NCI-H2029 treated with DMSO at 0.1 percent for 48 hours (cell line): ENCODE measurements at places on chromosomes 5 and 9.

DNA sequence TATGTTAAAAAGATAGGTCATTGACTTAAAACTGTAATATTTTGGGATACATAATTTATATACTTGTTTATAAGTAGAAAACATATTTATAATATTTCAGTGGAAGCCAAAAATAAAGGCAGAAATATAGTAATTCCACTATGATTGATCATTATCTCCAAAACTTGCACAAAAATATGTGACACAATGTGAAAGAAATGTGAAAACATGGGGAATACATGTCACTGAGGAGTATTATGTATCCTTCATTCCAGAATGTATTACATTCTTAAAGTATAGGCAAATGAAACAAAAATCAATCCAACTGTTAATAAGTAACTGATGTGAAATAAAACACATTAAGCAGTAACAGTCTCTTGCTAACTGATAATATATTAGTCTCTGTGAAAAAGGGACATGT is 236.7 kb downstream of the CDH18 start:
- DNase-seq, result no peak

- DNase-seq, result peak; percentile 81
Observed at GRCh38 chr9:120387257-120388002, 192.5 kb downstream of the CDK5RAP2 start.

GRCh38 chr5:111984044-111984443 is 227.1 kb upstream of the NREP start:
- no peak for DNase-seq

DNA sequence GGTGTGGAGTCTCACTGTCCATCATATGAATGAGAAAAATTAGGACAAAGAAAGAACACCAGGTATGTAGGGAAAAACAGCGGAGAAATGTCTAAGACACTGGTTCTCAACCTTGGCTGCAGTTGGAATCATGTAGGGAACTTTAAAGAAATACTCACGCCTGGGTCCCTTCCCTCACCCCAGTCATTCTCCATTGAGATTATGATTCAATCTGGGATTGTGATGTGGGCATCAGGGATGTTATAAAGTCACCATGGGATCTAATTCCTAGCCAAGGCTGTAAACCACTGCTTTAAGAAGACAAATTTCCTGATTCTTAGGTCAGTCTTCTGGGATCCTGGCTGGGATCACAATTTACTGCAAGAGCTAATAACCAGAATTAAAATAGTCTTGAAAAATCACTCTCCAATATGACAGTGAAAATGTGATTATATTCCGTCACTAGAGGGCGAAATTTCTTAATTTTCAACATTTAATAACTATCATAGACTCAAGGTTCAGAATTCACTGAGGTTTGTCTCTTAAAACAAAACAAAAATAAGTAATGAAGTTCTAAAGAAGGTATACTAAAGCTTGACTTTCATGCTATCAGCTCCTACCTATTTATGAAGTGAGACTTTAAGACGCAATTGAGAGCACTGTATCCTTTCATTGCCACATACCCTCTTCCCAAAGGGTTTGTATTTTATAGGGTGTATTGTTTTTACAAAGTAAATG is 60.5 kb downstream of the GLDC start:
- no peak for DNase-seq

DNA sequence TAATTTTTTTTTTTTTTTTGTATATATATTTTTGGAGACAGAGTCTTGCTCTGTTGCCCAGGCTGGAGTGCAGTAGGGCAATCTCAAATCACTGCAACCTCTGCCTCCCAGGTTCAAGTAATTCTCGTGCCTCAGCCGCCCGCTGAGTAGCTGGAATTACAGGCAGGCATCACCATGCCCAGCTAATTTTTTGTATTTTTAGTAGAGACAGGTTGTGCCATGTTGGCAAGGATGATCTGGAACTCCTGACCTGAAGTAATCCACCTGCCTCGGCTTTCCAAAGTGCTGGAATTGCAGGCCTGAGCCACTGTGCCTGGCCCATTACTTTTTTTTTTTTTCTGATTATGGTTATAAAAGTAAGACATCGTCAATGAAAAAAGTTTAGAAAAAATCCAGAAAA is 84.0 kb upstream of the LMNB1 start:
- DNase-seq, result no peak

GRCh38 chr5:19975795-19976194 is 12.2 kb downstream of the CDH18 start:
- no peak for DNase-seq

DNA sequence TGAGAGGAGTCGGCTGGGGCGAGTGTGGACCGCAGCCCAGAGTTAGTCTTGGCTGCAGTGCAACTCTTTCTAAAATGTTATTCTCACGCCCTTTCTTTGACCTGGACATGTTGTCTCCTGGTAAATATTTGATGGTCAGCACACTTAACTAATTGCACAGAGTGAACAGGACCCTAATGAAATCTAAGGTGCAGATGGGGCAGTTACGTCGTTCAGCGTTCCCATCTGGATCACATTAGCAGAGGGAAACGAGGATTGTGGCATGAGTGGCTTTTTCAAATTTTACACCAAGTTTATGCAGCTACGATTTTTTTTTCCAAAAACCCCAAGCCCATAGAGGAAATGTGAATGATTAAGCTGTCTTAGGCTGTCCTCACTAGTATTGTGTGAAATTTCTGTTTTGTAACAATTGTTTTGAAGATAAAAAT is 483 bp downstream of the C9orf85 start:
- DNase-seq, result no peak

GRCh38 chr5:176723440-176723839 is 76.2 kb downstream of the TSPAN17 start:
- no peak for DNase-seq

- peak; percentile 35 for DNase-seq
Observed at GRCh38 chr9:70079417-70080037, 35.9 kb downstream of the MAMDC2 start.

GRCh38 chr5:38670878-38671277 is 114.4 kb upstream of the LIFR start:
- no peak for DNase-seq

GRCh38 chr9:35700942-35701341 is 11.2 kb upstream of the TPM2 start:
- DNase-seq, result no peak

GRCh38 chr5:173669483-173669882 is 53.0 kb upstream of the BOD1 start:
- no peak for DNase-seq

DNA sequence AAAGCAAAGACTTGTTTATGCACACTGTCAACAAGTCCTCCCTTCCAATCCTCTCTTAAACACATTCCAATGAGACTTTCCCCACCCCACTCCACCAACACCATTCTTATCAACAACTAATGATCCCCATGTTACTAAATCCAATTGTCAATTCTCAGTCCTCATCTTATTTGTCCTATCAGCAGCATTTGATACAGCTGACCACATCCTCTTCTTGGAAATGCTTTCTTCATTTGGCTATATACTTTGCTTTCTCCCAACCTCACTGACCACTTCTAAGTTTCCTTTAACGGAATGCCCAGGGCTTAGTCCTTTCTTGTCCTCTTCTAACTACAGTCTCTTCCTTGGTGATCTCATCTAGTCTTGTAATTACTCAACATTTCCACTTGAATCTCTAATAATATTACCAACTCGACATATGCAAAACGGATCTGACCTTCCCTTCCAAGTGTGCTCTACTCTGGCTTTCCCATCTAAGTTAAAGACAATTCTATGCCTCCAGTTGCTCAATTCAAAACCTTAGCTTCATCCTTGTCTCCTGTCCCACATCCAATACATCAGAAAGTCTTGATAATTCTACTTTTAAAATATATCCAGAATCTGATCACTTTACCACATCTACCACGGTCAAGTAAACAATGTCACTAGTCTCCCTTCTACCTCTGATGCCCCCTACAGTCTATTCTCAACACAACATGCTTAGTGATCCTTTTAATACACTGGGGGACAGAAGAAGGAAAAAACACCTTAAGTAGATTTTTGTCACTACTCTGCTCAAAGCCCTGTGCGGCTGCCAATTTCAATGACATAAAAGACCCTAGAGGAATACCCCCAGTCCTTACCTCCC is 25.5 kb downstream of the AGTPBP1 start:
- no peak for DNase-seq

DNA sequence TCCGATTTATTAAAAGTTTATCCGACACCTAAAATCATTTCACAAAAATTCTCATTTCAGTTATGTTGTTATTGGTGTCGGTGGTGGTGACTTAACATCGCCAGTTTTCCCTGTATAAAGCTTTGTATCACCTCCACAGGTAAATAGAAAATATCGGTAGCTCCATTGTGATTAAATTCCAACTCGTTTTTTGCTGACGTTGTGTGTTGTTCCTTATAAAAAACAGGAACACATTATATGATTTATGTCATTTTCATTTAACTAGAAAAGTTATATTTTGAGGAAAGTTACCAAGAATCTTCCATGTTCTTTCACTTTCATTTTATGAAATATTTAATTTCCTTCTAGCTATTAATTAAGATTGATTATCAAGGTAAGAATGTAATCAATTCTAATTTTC is 635.9 kb downstream of the CDH18 start:
- DNase-seq, result no peak

DNA sequence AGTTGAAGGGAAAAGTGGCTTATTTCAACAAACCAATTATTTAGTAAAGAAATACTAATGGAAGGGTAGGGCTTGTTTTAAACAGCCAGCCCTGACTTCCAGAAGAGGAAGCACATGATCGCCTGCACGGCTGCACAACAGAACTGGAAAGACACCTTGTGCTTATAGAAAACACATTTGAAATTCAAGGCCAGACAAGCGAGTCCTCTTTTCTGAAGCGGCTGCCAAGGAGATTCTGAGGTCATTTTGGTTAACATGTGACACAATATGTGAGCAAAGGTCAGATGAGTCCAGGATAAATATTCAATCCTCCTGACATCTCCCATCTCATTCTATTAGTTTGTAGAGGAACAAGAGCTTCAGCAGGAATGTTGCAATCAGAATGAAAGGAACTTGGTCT is 461.4 kb upstream of the ST8SIA4 start:
- DNase-seq, result no peak

- DNase-seq, result no peak
Observed at GRCh38 chr9:77021291-77021894, 1.9 kb downstream of the FOXB2 start.

- no peak for DNase-seq
Observed at GRCh38 chr5:126182971-126183695, 240.1 kb upstream of the GRAMD2B start.

GRCh38 chr9:118276784-118277183 is 572.6 kb downstream of the TLR4 start:
- DNase-seq, result no peak

DNA sequence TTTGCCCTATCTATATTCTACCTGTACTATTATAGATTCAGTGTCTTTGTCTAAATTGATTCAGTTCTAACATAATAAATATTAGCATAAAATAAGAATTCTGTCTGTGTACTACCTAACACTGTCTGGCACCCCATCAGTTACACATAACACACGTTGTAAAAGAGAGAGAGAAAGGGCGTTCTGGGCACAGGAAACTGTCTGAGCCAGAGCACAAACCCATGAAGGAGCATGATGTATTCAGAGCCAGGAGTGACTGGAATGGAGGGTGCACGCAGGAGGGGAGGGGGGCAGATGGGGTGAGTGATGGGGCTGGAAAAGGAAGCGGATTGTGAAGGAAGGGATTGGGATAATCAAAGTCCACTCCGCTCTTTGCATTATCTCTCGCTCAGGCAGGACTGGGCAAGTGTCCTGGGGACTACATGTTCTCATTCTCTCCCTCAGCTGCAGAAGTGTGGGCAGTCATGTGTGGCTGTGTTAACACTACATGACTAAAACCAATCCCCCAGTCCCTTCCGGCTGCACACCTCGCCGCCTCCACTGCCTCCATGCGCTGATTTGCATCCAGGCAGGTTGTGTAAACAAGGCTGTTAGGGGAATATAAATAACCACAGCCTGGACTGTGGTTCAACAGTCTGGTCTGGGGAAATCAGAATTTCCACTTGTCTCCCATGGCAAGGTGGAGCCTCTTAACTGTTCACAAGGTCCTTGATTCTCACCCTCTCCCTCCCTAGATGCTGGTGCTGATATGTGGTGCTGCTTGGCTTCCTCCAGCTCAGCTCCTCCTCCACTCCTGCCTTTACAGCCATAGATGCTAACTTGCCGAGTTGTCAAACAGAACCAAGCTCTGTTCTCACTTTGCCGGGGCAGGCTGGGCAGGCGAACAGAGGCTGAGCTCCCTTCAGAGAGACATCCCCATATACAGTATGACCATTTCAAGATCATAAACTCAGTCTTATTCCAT is 367.5 kb upstream of the BRINP1 start:
- peak; percentile 87 for DNase-seq

DNA sequence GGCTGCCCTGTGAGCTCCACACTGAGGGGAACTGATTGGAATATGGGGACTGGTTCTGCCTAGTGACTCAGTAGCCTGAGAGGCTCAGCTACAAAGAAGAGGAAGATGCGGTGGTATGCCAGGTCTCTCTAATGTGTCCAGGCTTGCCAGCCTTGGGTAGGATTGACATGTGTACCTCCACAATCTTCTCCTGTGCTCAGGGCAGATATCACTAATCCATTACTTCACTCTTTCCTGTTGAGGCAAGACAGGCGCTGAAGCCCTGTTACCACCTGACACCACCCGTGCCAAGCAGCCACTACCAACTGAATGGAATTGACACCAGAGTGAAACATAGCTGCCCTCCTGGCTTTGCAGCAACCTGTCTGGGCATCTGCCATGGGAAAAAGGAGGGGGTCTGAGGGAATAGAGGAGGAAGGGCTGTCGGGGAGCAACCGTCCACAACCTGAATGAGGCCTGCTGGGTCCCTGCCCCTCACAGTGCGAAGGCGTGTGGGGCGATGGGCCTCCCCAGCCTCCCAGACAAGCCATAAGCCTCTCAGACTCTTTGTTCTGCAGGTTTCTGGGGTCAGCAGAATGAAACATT is 114.7 kb upstream of the CXCL14 start:
- DNase-seq, result no peak

DNA sequence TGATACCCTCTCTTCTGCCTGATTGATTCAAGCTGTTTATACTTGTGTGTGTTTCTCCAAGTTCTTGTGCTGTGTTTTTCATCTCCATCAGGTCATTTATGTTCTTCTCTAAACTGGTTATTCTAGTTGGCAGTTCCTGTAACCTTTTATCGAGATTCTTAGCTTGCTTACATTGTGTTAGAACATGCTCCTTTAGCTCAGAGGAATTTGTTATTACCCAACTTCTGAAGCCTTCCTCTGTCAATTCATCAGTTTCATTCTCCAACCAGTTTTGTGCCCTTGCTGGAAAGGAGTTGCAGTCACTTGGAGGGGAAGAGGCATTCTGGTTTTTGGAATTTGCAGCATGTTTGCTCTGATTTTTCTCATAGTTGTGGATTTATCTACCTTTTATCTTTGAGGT is 126.2 kb upstream of the FTMT start:
- no peak for DNase-seq

DNA sequence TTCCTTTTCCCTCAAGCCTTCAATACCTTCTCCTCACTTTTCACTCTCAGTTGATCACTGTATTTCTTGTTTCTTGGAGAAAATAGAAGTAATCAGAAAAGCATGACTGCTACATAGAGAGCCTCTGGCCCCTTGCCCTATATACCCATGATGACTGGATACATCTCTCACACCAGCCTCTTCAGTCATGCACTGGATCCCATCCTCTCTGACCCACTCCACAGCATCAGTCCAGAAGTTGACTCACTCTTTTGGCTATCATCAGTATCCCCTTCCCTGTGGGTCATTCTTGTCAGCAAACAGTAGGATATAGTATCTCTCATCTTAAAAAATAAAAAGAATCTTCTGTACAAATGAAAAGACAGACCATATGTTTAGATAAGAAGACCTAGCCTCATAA is 32.9 kb downstream of the PTCD2 start:
- DNase-seq, result no peak

- DNase-seq, result no peak
Observed at GRCh38 chr5:129963359-129963758, 59.1 kb downstream of the CHSY3 start.
